ENCODE measurements at places on chromosomes 16 and 17. TPM values are rescaled to one million over a fixed set of nuclear protein-coding genes. Genes with fewer than 3 reads are reported as not detected.

DNA sequence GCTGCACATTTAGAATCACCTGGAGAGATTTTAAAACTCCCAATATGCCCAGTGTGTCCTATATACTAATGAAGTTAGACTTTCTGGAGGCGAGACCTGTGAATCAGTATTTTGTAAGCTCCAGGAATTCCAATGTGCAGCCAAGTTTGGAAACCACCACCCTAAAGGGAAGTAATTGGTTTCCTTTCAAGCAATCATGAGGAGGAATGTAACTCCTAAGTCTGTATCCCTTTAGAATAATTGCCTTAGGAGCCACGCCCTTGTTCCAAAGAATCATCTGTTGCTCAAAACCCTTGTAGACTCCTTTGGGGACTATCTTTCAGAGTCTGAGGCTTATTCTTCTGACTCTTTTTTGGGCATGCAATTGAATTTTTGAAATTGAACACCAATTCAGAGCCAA is 84.4 kb downstream of the DNAH9 start:
- DNase-seq: no peak

DNA sequence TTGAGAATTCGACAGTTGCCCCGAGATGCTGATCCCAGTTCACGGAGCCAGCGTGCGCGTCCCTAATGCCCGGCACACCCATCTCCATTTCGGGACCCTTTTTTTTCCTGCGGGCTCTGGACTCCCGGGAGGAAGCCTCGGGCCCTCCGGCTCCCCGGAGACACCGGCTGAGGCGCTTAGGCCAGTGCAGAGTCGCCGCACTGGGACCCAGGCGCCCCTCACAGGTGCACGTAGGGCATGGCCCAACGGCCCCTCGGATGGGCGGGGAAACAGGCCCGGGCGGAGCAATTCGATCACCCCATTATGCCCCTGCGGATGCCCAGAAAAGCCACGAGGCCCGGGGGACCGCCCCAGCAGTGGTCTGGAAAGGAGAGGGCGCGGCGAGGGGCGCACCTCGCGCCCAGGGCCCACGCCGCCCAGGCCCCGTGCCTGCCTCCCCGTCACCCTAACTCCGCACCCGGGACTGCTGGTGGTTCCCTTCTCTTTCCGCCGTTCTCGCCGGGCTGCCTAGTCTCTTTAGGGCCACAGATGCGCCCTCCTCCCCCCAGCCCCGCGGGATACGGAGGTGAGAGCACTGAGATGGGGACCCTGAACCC is 18.5 kb upstream of the ZFHX3 start:
- DNase-seq: no peak

DNA sequence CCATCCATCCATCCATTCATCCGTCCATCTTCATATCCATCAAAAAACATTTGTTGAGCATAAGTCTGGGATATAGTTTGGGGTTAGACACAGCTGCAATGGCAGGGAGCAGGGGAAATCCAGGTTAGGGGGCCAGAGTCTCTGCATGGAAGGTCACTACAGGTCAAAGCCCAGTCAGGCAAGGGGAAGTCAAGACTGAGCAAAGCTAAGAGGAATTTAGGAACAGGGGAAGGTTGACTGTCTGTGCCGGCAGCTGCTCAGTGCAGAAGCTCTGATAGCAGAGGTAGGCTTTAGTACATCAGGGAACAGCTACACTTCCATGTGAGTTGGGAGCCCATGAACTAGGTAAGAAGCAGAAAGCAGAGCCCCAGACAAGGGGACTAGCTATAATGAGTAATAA is 68.1 kb downstream of the IRF8 start:
- no peak for DNase-seq

The CCL4L2 gene
- not detected for total RNA-seq

DNA sequence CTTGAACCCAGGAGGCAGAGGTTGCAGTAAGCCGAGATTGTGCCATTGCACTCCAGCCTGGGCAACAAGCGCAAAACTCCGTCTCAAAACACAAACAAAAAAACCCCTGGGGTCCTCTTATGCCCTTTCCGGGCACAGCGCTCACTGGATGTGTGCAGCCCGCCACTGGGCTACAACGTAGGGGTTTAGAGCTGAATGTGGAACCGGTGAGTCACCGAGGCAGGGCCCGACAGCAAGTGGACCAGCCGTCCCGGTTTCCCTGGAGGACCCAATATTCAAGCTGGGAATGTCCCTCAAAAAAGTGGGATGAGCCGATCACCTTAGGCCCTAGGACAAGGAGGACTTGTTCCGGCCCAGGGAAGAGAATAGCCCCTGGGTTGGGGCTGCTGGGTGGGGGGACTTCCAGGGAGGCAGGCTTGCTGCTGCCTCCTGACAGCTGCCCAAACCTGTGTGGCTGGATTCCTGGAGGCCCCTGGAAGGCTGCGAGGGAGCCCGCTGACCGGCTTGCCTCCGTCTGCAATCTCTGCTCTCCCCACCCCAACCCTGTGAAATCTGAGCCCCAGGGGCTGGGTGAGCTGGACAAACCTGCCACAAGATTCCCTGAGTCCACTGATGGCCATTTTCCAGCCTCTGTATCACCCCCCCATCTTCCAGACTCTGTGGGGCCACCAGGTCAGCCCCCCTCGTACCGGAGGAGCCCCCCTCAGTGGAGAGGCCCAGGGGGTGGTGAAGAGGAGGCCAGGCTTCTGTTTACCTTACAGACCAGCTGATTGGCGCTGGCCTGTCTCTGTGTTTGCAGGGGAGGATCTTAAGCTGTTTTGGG is 2.9 kb upstream of the CLDN9 start:
- DNase-seq: peak; percentile 38

DNA sequence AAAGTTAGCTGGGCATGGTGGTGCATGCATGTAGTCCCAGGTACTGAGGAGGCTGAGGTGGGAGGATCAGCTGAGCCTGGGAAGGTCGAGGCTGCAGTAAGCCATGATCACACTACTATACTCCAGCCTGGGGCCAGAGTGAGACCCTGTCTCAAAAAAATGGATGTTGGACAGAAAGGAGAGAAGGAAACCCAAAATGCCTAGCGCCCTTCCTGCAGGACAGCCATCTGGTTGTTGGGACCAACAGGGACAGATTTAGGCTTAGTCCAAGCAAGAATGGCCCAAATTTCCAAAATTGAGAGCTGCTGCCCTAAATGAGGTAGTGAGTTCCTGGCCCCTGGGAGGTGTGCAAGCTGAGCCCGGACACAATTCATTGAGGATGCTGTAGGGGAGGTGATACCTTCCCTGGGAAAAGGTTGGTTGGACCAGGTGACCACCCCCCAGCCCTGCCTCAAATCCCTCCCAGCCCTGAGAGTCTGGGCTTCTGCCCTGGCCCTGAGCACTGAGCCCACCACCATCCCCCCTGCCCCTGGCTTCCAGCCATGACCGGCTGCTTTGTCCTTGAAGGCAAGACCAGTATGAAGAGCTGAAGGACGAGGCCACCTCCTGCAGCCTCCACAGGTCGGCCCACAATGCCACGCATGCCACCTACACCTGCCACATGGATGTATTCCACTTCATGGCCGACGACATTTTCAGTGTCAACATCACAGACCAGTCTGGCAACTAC is 35.1 kb downstream of the IL21R start:
- DNase-seq: no peak

The KIF1C gene
- 16.0 TPM for total RNA-seq

DNA sequence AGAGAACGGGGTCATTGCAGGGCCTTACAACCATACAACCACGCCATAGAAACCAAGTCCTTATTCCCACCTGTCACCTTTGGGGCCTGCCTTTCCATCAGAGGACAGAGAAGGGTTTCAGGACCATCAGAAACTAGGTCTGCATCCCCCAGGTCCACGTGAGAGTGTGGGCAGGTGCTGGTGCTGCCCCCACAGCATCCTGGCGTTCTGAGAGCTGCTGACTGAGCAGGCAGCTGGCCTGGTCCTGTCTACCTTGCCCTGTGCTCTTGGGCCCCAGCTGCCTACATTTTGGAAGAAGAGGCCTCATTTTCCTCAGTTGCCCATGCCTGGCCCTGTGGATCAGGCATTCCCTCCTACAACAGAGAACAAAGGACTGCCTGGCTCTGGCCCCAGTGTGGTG is 21.6 kb downstream of the ZNF276 start:
- no peak for DNase-seq

The ANKRD40CL gene
- total RNA-seq: not detected

DNA sequence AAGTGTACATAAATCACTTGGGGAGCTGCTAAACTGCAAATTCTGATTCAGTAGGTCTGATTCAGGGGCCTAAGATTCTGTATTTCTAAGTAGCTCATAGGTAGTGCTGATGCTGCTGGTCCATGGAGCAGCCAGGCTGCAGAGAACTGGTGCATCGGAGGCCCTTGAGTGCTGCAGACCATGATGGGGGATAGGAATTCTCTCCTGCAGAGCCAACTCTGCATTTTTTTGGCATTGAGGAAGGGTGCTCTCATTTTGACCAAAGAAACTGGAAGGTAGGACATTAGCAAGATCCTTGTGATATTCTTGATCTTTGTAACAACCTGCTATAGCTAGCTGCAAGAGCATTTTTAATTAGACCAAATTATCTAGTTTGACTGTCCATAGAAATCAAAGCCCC is 4.7 kb downstream of the HOXB2 start:
- no peak for DNase-seq

GRCh38 chr17:72861811-72862210 is 230.7 kb downstream of the SLC39A11 start:
- DNase-seq: no peak

DNA sequence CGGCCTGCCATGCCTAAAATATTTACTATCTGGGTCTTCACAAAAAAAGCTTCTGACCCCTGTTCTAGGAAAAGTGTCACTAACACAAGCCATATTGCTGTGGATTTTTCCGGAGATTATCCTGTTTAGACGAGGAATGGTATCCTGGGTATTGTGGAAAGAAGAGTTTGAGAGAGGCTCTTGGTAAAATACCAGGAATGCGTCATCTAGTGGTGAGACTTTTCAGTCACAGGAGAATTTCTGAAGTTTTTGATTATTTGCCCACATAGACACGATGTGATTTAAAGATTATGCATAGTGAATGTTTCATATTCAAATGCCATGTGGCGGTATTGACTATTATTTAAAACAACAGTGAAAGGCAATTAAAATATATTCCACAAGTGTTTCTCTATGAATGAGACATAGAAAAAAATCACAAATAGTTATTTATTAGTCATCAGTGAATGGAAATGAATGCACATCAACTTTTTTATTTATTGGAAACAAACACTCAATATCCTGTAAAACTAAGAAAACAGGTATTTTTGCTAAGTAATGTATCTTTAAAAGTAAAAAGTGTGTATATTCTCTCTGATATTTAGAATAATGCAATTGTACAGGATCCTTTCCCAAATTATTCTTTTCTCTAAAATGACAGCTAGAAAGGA is 7.8 kb downstream of the KRT28 start:
- peak; percentile 39 for DNase-seq

DNA sequence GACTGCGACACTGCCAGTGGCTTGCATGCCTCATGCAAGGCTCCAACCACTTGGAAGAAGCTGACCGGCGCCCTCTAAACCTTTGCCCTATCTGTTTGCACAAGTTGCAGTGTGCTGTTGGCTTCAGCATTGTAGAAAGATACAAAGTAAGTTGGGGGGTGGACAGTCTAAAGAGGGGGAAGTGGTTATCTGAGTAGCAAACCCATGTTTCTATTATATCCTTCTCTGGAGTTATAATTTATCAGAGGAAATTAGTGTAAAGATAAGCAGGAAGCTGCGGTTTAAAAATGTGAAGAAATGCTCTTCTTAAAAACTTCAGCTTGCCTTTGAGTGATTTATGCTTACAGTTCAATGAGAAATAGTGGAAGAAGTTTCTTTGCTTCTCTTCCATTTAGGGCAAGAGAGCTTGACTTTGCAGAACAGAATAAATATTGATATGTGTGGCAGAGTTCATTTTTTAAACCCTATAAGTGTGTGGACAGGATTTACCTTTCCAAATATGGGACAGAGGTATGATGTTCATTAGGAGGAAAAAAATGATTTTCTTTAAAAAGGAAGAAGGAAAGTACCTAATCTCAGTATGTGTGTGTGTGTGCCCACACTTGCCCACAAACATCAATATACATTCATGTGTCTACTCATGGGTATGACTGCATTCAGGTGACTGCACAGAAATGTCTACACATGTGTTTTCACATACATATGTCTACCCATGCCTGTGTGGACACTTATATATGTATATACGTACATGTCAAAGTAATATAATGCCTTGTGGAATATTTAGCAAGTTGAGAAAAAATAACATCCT is 8.1 kb downstream of the AMZ2 start:
- DNase-seq: no peak

The CDC42EP4 gene
- 12.7 TPM for total RNA-seq

DNA sequence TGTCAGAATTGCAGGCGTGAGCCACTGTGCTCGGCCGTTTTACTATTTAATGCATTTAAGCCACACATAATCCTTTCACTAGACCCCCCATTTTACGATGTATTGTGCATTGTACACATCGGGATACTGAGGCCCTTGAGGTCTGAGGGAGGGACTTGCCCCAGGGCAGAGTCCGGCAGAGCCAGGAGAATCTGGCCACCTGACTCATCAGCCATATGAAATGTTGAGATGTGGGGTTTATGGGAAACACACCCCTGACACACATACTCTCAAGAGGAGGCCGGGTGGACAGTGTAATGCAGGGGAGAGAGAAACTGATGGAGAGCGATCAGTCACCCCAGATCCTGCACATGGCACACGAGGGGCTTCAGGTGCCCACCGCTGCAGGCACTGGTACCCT is 196.6 kb downstream of the ZNF423 start:
- peak; percentile 65 for DNase-seq

- DNase-seq: no peak
These were observed 3.8 kb downstream of the SMARCD2 start for GRCh38 chr17:63838631-63839171.

GRCh38 chr17:27598337-27599050 is 32.5 kb upstream of the LGALS9 start:
- no peak for DNase-seq

DNA sequence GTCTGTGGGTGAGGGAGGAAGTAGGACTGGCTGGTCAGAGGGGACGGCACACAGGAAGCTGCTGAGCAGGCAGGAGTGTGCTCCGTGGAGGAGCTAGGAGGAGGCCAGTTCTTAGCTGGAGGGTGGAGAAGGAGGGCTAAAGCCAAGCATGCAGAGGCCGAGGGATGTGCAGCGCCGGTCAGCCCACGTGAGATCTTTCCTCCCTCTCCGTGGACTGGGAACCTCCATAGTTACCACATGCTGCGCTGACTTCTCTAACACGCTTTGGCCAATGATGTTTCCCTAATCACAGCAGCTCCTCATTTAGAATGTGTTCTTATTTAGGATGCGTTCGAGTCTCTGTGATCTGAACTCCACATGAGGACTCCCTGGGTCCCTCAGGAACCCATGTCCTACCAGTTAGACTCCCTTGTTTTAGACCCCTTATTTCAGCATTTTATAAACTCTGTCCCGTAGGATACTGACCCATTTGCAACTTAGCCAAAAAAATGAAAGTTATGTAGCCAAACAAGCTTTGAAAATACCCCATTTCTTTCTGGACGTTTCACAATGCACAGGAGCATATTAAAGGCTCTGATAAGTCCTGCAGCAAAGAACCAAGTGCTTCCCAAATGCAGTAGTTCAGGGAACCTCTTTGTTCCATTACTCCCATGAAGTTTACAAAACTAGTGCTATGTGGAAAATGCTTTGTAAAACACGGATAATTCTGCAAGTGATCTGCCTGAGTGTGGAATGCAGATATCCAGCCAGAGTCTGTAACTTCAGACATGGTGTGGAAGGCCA is 51.4 kb downstream of the IRF8 start:
- no peak for DNase-seq

The HS3ST2 gene
- not detected for total RNA-seq

The SYNGR2 gene
- 34.6 TPM for total RNA-seq

The LGALS9B gene
- total RNA-seq: not detected

Measured in M059J (cell line).